Fibroblast of lung (primary cell): ENCODE measurements at places on chromosomes 7 and 10.

GRCh38 chr7:25486656-25487055 is 258.4 kb upstream of the NPVF start:
- DNase-seq: no peak

GRCh38 chr7:34389332-34390078 is 268.5 kb upstream of the NPSR1 start:
- DNase-seq: no peak

DNA sequence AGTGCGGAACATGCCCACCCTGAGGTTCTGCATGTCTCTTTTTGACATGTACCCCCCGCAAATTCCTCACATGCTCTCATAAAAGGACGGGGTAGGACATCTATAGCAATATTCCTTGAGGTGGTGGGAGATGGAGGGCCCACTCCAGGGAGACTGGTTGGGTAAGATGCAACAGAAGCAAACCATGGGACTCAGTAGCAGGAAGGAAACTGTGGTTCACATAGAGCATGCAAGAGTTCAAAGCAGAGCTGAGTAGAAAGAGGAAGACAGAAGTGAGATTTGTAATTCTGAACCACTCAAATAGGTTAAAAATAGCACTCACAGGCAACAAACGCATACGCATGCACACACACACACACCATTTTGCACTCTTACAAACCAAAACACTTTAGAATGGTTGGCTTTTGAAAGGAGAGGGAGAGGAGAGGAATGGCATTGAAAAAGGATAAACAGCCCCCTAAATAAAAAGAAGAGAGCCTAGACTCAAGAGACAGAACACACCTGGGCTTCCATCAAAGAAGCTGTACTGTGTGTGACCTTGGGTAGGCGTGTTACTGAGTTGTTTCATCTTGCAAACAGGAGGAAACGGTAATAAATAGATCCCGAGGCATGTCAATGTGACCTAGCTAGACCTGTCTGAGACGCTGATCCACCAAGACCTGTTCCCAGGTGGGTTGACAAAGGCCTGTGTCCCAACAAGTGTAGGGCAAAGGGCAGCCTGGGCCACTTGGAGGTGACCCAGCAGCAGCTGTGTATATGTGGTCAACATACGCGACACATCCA is 77.6 kb upstream of the LRRC4 start:
- DNase-seq: no peak

GRCh38 chr7:20287317-20287716 is 43.4 kb upstream of the ITGB8 start:
- DNase-seq: no peak

- DNase-seq: no peak
Measured at GRCh38 chr7:131533151-131533559, 23.3 kb downstream of the PODXL start.

- DNase-seq: no peak
Measured at GRCh38 chr7:4809666-4810065, 34.2 kb downstream of the AP5Z1 start.

GRCh38 chr10:58328233-58328632 is 6.6 kb upstream of the UBE2D1 start:
- DNase-seq: no peak

DNA sequence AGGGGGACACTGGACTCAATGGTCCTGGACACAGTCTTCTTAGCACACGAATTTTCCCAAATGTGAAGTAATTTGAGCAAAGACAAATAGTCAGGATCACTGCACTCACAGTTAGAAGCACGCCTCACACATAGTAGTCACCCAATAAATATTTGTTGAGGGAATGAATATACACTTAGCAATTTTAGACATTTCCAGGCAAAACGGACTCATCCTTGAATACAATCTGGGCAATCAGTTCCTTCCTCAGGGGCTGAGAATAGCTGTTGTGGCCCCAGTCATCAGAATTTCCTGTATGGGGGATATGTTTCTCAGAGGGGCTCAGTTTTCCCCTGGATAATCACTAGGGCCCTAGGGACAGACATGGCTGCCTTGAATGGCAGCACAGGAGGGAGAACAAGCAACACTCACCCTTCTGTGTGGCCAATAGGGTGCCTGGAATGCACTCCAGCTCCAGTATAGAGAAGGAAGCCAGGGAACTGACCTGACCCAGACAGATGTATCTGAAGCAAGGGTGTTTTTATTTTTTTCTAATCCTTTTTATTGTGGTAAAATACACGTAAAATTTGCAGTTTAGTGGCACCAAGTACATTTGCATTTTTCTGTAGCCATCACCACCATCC is 282.7 kb upstream of the ZNF32 start:
- DNase-seq: peak; percentile 41

GRCh38 chr7:133051066-133051465 is 30.8 kb downstream of the CHCHD3 start:
- DNase-seq: peak; percentile 55

GRCh38 chr10:79140855-79141254 is 72.1 kb downstream of the ZMIZ1 start:
- no peak for DNase-seq

DNA sequence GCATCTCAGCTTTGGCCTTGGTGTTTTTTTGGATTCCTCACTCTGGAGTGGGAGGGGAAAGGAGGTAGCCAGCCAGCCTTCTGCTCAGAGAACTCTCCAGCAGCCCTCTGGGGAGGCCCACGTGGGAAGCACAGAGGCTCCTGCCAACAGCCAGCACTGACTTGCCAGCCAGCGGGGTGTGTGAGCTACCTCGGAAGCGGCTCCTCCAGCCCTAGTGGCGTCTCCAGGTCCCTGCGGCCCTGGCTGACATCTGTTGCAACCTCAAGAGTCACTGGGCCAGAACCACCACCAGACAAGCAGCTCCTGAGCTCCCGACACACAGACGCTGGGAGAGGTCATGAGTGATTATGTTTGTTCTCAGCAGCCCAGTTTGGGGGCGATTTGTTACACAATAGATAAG is 180.2 kb upstream of the FZD8 start:
- DNase-seq: peak; percentile 36

- peak; percentile 90 for DNase-seq
Measured at GRCh38 chr10:79322616-79323543, 24.4 kb upstream of the PPIF start.

- DNase-seq: peak; percentile 53
Measured at GRCh38 chr10:18308600-18308999, 168.4 kb downstream of the CACNB2 start.

DNA sequence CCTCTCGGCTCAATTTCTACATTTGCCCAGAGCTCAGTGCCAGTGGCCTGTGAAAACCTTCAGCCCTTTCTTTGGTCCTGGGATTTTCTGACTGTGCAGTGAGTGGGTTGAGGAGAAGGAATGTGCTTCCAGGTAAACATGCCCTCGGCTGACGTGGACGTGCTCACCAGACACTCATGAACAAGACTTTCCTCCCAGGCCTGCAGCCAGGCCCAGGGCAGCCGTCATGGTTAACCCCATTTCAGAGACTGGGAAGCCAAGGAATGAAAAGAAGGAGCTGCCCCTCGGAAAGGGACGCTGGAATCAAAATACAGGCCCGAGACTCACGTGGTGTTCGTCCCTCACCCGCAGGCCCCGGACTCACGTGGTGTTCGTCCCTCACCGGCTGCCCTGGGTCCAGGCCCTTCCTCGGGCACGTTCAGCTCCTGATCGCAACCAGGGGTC is 8.8 kb upstream of the CALML5 start:
- DNase-seq: no peak

DNA sequence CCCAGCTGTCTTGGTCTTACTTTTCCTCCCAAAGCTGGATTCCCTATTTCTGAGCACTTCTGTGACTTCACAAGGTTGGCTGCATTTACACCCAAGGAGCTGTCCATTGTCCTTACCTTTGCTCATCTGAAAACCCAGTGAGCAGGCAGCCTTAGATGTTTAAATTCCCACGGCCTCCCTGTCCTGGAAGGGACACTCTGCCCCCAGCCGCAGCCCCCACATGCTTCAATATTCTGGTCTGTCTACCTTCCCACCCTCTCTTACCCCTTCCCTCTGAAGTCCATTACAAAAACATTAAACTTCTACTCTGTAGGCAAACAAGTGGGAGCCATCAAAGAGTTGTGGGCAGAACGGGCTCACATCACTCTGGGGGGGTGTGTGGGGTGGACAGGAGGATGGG is 73.8 kb upstream of the EFCAB10 start:
- peak; percentile 55 for DNase-seq

- DNase-seq: no peak
Measured at GRCh38 chr10:132533571-132534260, 3.9 kb upstream of the INPP5A start.

DNA sequence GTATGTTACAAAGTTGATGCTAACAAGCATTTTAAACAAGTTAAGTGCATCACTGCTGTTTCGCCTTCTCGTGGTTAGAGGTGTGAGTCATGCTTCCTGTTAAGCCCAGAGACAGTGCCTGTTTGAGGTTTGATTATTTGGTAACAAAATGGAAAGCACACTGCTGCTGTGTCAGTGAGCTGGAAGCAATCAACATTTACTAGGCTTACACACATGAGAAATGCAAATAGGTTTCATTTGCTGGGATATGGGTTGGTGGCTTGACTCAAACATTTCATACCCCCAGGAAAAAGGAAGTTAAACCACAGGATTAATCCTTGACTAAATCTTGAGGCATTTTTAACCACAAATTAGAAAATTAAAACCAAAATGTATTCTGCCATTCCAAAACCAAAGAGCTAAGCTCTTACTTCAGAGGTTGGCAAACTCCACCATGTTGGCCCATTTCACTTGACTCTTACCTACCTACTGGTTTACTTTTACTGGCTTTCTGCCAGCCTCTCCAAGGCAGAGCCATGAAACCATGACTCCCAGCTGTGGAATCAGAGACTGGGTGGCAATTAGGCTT is 139.2 kb downstream of the ETV1 start:
- DNase-seq: peak; percentile 99

- DNase-seq: no peak
Measured at GRCh38 chr7:55641811-55642210, 69.5 kb upstream of the VOPP1 start.

DNA sequence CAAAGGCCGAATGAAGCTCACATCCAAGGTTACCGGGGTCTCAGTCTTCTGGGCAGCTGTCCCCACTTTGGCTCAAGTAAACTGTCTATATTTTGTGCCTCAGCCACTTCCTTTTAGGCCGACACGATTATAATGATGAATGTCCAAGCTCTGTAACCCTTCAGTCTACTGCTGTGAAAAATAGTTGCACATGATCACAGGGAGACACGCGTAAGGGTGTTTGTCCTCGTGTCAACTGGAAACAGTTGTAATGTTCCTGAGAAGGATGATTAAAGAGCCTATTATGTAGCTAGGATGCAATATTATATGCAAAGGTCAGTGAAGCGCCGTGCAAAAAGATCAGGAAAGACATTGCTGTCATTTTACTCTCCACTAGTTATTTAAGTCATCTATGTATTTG is 559.9 kb downstream of the SDK1 start:
- DNase-seq: no peak

GRCh38 chr10:70357565-70357964 is 24.9 kb downstream of the LRRC20 start:
- DNase-seq: peak; percentile 69
